ENCODE measurements at places on chromosomes 4 and X.
A peak's percentile ranks its signal among the peaks of the same experiment; 100 is the strongest.

DNA sequence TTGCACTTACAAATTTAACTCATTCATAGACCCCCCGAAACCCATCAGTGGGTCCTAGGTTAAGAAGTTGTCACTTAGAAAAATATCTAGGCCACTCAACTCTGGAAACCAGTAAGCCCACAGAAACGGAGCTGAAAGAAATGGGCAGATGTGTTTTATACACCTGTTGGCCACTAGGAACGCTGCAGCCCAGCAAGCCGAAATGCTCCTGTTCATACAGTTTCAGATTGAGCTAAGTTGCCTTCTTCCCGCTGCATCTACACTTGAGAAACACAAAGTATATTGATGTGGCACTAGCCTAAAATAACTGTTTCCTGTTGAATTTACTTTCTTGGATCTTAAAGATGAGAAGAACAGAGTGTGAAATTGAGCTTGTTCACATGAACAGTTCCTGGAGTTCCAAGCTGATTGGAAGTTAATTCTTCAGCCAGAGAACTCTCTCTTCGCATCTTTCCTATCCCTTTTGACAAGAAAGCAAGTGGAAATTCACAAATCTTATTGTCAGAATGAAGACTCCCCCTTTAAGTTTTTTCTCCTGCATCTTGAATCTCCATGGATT, 174.1 kb downstream of the RBMX2 start:
- DNase-seq = peak; percentile 42

GRCh38 chr4:78666830-78667258, 109.3 kb upstream of the BMP2K start:
- no peak for DNase-seq

DNA sequence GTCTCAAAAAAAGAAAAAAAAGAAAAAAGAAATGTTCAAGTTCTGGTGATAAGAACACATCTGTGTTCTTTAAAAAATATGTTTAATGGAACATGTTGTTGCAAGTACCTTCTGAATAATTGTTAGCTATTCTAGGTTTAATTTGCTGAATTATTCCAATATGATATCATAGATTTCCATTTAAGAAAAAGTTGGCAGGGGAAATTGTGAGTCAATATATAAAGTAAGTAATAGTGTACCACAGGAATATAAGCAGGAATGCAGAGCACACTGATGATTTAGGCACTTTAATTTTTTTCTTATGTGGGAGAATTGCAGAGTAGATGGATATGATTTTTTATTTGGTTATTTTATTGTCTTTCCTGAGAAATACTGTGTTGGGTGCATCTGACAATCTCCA, 190.7 kb downstream of the RPA4 start:
- no peak for DNase-seq

DNA sequence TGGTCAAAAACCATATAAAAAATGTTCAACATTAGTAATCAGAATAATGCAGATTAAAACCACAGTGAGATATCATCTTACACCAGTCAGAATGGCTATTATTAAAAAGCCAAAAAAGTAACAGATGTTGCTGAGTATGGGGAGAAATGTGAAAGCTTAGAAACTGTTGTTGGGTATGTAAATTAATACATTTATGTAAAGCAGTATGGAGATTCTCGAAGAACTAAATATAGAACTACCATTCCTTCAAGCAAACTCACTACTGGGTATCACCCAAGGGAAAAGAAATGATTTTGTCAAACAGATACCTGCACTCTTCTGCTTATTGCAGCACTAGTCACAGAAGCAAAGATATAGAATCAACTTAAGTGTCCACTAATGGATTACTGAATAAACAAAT, 576.4 kb upstream of the EPHA5 start:
- DNase-seq = no peak

- no peak for DNase-seq
Observed at GRCh38 chrX:1153940-1154339, 58.5 kb downstream of the CRLF2 start.

- no peak for DNase-seq
Observed at GRCh38 chr4:141275834-141276233, 55.1 kb downstream of the ZNF330 start.

GRCh38 chr4:82429728-82430192, 502 bp downstream of the HNRNPDL start:
- no peak for DNase-seq

- DNase-seq = peak; percentile 65
Observed at GRCh38 chr4:48739560-48740019, 40.5 kb downstream of the FRYL start.

DNA sequence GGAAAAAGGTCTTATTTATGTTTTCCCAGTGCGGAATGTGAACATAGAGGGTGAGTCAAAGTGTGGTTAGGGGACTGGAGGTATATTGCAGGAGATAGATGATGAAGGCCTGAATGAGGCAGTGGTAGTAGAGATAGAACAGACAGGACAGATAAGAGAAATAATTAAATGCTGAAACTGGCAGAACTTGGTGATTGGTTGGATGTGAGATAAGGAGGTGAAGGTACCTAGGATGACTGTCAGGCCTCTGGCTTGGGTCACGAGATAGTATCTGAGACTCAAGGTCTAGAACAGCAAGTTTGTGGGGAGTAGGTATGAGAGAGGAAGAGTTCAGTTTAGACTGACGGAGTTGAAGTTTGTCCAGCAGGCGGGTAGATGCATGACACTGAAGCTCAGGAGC, 3.5 kb downstream of the MND1 start:
- DNase-seq = no peak

DNA sequence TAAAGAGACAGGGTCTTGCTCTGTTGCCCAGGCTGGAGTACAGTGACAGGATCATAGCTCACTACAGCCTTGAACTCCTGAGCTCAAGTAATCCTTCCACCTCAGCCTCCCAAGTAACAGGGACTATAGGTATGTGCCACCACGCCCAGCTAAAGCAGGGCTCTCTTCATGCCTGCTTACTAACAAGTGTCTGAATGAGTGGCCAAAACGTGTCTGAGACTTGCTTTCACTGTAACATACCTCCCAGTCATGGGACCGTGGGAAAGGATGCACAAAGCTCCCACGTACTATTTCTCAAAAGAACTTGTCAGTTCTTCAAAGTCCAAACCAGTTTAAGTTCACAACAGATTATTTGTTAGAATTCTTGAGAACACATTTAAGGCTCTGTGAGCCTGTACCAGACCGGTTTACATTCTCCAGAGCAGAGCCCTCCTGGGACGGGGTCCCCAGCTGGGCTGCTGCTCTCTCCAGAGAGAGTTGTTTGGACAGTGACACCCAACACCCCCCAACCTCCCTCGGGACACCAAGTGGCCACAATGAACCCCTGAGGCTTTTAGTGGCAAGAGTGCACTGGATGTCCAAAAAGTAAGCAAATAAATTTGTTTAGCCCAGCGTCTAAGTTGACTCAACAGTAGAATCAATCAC, 24.1 kb downstream of the SH3KBP1 start:
- DNase-seq = no peak

- no peak for DNase-seq
Observed at GRCh38 chrX:8714164-8714563, 17.8 kb downstream of the ANOS1 start.

GRCh38 chr4:28772788-28773187, 1912.1 kb downstream of the STIM2 start:
- no peak for DNase-seq

- DNase-seq = no peak
Observed at GRCh38 chrX:67622053-67622585, 78.3 kb downstream of the AR start.

- DNase-seq = no peak
Observed at GRCh38 chr4:76980261-76980660, 30.7 kb downstream of the SEPTIN11 start.

DNA sequence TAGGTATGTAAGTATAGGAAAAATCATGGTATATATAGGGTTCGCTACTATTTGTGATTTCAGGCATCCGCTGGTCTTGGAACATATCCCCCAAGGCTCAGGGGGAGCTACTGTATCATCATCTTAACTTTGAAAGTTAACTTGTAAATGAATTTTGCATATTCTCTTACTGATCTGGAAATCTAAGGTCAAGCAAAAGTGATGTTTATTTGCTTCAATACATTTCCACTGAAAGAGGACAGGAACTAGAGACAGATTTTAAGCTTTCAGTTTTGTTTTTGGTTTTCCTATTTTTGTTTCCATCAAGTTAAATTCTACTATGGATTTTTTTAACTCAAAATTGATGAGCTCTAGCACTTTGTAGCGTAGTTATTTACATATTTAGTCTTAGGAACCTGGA, 56.2 kb downstream of the NAF1 start:
- no peak for DNase-seq

DNA sequence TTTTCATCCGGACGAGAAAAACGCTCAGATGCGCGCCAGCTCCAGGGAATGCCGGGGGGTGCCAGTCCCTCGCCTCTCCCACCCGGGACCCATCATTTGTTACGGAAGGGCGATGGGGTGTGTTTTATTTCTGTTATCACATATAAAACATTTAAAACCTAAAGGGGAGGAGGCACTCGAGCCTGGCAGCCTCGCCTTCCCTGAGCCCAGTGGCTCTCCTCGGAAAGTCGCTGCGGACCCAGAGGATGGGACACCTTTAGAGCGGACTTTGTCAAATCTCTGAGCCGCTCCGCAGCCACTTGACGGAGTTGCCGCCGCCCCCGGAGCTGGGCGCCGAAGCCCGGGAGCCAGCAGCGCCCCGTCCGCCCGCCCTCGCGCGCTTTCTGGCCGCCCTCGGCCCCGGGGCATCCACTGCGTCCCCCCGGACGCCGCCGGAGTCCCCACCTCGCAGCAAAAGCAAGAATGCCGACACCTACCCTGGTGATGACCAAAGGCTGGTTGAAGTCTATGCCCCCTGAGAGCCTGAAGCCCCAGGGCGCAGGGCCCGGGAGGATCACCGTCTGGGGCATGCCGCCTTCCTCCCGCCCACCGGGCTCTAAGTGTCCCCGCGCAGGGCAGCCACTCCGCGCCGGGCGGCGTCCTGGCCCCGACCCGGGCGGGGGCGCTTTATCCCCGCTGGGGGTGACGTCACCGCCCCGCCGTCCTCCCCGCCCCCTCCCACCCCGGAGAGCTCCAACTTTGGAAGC, at the start of gene PDLIM3:
Gene PDLIM3 (minus strand): TSS at position 642 of the 746 bp plus-strand sequence. CDS start 73 bp downstream, at position 569.
- DNase-seq = no peak

GRCh38 chrX:63961964-63962363, 176.9 kb upstream of the ARHGEF9 start:
- no peak for DNase-seq

GRCh38 chr4:153488006-153488891, 22.1 kb downstream of the TMEM131L start:
- DNase-seq = peak; percentile 71

DNA sequence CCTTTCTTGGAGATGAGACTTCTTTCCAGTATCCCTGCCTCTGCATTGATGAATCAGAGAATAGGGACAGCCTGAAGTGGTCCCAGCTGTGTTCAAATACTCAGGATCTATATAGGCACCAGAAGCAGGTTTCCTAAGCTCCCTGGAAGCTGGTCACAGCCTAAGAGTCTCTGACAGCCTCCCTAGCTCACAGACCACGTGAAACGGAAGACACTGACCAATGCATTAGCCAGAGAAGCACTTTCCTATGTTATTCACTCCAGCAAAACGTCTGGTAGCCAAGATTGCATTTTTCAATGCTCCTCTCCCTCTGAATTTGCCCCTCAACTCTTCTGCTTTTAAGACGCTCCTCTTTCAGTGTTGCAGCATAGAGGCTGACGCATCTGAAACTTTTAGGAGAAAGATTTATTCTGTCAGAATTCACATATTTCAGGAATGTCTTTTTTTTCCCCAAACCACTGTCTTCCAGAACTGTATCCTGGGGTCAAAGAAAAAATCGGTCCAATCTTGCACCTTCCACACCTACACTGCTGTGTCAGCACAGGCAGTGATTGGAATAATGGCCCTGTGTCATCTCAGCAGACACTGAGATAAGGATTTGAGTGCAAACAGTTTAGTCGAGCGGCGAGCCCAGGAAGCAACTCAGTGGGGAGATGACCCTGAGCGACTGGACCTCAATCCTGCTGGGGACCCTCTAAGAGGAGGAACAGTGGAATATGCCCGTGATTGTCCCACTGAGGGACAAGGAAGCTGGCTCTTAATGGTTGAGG, 109.4 kb downstream of the SMIM20 start:
- DNase-seq = no peak

DNA sequence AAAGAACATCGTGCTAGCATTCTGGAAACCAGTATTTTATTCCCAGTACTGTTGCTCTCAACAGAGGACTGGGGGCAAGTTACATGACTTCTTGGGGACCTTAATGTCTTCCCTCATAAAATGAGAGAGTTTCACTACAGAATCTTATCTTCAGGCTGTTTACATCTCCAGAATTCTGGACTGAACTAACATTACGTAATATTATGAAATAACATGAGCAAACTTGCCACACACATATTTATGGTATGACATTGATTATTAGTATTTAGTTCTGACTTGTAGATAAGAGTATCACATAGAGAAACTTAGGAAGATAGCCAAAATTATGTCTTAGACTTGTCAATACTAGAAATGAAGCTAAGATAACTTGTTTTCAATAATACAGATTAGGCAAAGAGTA, 68.0 kb downstream of the NFKB1 start:
- no peak for DNase-seq

DNA sequence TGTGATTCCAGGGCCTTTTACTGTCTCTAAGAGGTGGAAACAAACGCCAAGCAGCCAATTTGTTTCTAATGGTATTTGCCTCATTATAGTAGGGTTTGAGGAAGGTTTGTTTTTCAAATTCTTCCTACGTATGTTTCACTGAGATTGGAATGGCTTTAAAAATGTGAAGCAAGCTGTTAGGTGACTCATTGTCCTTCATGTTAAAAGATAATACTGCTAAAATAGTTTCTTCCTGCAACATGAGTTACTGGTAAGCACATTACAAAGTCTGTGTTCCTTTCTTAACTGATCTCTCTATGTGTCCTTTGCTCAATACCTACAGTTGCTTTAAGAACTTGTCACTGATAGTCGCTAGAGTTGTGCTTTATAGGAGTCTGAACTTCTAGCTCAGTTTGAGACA, 1183.9 kb downstream of the RPA4 start:
- no peak for DNase-seq

DNA sequence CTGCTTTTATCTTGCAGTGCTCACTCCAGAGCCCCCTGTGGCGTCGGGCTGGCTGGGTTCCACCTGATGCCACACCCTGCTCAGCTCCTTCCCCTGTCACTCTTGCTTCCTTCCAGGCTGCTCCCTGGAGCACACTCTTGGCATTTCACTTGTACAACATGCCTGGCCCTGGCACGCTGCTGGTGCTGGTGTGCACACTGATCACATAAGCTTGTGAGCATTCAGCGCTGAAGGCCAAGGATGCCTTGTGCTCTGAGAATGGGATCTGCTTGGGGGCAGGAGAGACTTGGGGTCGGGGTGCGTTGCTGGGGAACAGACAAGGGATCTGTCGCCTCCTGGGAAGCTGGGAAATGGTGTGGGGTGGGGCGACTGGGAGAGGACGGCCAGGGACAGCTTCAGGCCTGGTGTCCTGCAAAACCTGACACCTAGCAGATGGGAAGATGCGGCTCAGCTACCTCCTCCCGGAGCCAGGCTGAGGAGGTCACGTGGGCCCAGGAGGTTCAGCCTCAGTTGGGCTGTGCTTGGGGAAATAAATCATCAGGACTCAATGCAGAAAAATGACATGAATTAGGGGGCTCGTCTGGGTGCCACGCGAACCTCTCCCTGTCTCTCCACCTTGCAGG, 108.5 kb downstream of the PHKA2 start:
- DNase-seq = no peak

Data from activated CD4-positive, alpha-beta T cell treated with anti-CD3 and anti-CD28 coated beads, Interleukin-2, Interleukin-4, amounts not matched to agents 100 ng/mL and 50 ng/mL, durations not matched to agents 16 hours and 8 hours (primary cell).